ENCODE measurements at places on chromosomes 3 and 15. TPM values are rescaled to one million over a fixed set of nuclear protein-coding genes. Genes with fewer than 3 reads are reported as not detected.

The SCAMP5 gene
- 1.3 TPM for total RNA-seq

The GRAMD2A gene
- not detected for total RNA-seq

The TIGIT gene
- total RNA-seq, result not detected

The NPAP1 gene
- total RNA-seq, result not detected

All from subcutaneous adipose tissue (tissue), 4 donors.